H1 (cell line): ENCODE measurements at places on chromosomes 6 and 20. TPM values are rescaled to one million over a fixed set of nuclear protein-coding genes. Genes with fewer than 3 reads are reported as not detected.

The TRIM10 gene
- total RNA-seq: not detected in 2 replicates

The BPI gene
- not detected in 2 replicates for total RNA-seq

The PRL gene
- not detected in 2 replicates for total RNA-seq

The CAGE1 gene
- total RNA-seq: 0.09 TPM in 1 of 2 replicates, not detected in the other

The ARHGAP18 gene
- 4.2 and 4.5 TPM in 2 replicates for total RNA-seq

The GPX5 gene
- not detected in 2 replicates for total RNA-seq

The ADAM33 gene
- 5.7 and 6.0 TPM in 2 replicates for total RNA-seq

The FAXC gene
- 25.6 and 29.8 TPM in 2 replicates for total RNA-seq

The TOX2 gene
- 3.4 TPM in 2 replicates for total RNA-seq

The NKAPL gene
- not detected in 2 replicates for total RNA-seq

The HRH3 gene
- 4.4 and 4.5 TPM in 2 replicates for total RNA-seq

The PAX1 gene
- total RNA-seq: not detected in 2 replicates

The TSBP1 gene
- not detected in 2 replicates for total RNA-seq

The KHDC1L gene
- total RNA-seq: not detected in 2 replicates

The IP6K3 gene
- total RNA-seq: 0.22 and 0.23 TPM in 2 replicates

The HLA-DQB1 gene
- 1.2 and 1.4 TPM in 2 replicates for total RNA-seq

The AK9 gene
- total RNA-seq: 1.8 and 2.7 TPM in 2 replicates

The SLC13A3 gene
- total RNA-seq: 9.4 and 9.8 TPM in 2 replicates

The ELOVL4 gene
- 15.0 and 15.1 TPM in 2 replicates for total RNA-seq

The MTFR2 gene
- total RNA-seq: 8.2 and 8.5 TPM in 2 replicates

The FAM209B gene
- total RNA-seq: 0.82 TPM in 1 of 2 replicates, not detected in the other

The ERVFRD-1 gene
- not detected in 2 replicates for total RNA-seq

The SLC4A11 gene
- total RNA-seq: 29.1 and 32.3 TPM in 2 replicates

The TMEM217 gene
- total RNA-seq: 0.29 and 0.60 TPM in 2 replicates

The TMEM170B gene
- 3.9 and 4.3 TPM in 2 replicates for total RNA-seq

The MDC1 gene
- total RNA-seq: 68.0 and 81.1 TPM in 2 replicates

The SLC17A9 gene
- total RNA-seq: 31.1 and 35.2 TPM in 2 replicates

The RAET1E gene
- not detected in 2 replicates for total RNA-seq

The STMND1 gene
- total RNA-seq: not detected in 2 replicates

The UFL1 gene
- total RNA-seq: 10.0 and 10.2 TPM in 2 replicates

The BHLHE23 gene
- total RNA-seq: 0.38 and 0.47 TPM in 2 replicates

The MCHR2 gene
- total RNA-seq: not detected in 2 replicates

The ROS1 gene
- total RNA-seq: not detected in 2 replicates

The DUSP22 gene
- 29.8 and 32.4 TPM in 2 replicates for total RNA-seq

The PLEKHG1 gene
- 1.6 and 2.2 TPM in 2 replicates for total RNA-seq

The GRM1 gene
- total RNA-seq: 0.78 and 1.3 TPM in 2 replicates

The FAM184A gene
- 11.3 and 12.1 TPM in 2 replicates for total RNA-seq

The FAM217A gene
- total RNA-seq: not detected in 2 replicates

The KATNA1 gene
- total RNA-seq: 19.1 and 20.3 TPM in 2 replicates

The TFAP2A gene
- 0.10 TPM in 1 of 2 replicates, not detected in the other for total RNA-seq

The ERMARD gene
- total RNA-seq: 11.2 and 12.2 TPM in 2 replicates

The SERINC3 gene
- 44.1 and 47.2 TPM in 2 replicates for total RNA-seq

The HLA-DRB1 gene
- 5.1 and 6.7 TPM in 2 replicates for total RNA-seq

The TPMT gene
- total RNA-seq: 17.2 and 18.3 TPM in 2 replicates

The GRIK2 gene
- 1.3 and 2.2 TPM in 2 replicates for total RNA-seq

The LAMA2 gene
- 3.6 and 3.8 TPM in 2 replicates for total RNA-seq

The ADTRP gene
- total RNA-seq: 0.45 TPM in 1 of 2 replicates, not detected in the other

The KHDC1 gene
- 4.3 and 4.6 TPM in 2 replicates for total RNA-seq

The PNPLA1 gene
- total RNA-seq: not detected in 2 replicates
